ENCODE measurements at places on chromosomes 13 and 19.

GRCh38 chr19:31568724-31569123 is 219.5 kb upstream of the TSHZ3 start:
- no peaks in the 10 kb centered on the region for H3K36me3 ChIP-seq
- no peaks in the 10 kb centered on the region for H3K4me1 ChIP-seq
- no peak for DNase-seq
- H3K27ac ChIP-seq, result no peak overlapping the region
- H3K27me3 ChIP-seq, result no peaks in the 10 kb centered on the region

DNA sequence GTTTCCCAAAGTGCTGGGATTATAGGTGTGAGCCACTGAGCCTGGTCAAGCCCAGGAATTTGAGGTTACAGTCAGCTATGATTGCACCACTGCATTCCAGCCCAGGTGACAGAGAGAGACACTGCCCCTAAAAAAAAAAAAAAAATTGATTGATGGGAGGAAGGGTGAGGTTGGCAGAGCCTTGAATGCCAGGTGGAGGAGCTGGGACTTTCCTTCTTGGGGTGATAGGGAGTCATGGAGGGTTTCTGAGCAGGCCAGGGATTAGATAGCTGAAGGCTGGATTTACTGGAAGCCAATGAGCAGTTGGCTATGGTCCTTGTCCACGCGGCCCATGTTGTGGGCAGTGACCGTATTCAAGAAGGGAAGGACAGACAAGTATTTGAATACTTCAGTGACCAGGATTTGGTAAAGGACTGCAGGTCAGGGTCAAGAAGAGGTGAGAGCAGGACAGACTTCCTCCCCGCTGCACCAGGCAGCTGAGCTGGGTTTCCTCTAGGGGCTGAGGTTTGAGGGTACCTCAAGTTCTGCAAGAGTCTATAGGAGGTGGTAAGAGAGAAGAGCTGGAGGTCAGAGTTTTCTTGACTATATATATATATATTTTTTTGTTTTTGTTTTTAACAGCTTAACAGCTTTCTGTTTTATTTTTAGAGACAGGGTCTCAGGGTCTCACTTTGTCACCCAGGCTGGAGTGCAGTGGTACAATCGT is 6.9 kb upstream of the ICAM4 start:
- H3K4me1 ChIP-seq, result peaks cover 11% of the 10 kb centered on the region
- no peak for DNase-seq
- no peaks in the 10 kb centered on the region for H3K27me3 ChIP-seq
- H3K36me3 ChIP-seq, result peaks cover 34% of the 10 kb centered on the region
- peak overlapping the region; percentile 43 for H3K27ac ChIP-seq

GRCh38 chr19:33350538-33351309 is 22.8 kb upstream of the CEBPG start:
- no peak for DNase-seq
- no peaks in the 10 kb centered on the region for H3K36me3 ChIP-seq
- no peaks in the 10 kb centered on the region for H3K4me1 ChIP-seq
- no peak overlapping the region for H3K4me3 ChIP-seq
- H3K27me3 ChIP-seq, result peaks cover 5% of the 10 kb centered on the region
- no peak overlapping the region for H3K27ac ChIP-seq

GRCh38 chr13:45047394-45048310 is 58.3 kb downstream of the GPALPP1 start:
- peak; percentile 61 for DNase-seq
- no peak overlapping the region for H3K27ac ChIP-seq
- peak overlapping the region; percentile 82 for H3K4me3 ChIP-seq
- peaks cover 48% of the 10 kb centered on the region for H3K27me3 ChIP-seq

DNA sequence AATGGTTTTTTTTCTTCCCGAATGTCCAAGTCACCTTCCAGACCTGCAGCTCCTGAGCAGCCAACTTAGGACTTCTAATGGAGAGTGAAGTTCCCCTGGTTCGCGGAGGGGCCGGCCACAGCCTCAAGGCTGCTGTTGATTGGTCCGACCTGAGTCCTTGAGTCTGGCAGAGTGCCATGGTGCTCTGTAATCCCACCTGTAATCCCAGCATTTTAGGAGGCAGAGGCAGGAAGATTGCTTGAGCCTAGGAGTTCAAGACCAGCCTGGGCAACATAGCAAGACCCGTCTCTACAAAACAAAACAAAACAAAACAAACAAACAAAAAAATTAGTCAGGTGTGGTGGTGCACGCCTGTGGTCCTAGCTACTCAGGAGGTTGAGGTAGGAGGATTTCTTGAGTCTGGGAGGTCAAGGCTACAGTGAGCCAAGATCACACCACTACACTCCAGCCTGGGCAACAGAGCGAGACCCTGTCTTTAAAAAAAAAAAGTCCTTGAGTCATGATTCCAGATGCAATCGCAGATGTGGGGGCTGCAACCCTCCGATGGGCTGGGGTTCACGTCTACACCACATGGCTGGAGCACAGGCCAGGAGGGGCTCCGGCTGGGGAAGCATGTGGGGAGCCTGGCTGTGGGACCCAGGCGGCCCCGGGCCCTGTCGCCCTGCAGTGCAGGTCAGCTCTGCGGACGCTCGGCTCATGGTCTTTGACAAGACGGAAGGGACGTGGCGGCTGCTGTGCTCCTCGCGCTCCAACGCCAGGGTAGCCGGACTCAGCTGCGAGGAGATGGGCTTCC is 17.7 kb downstream of the HPN start:
- no peaks in the 10 kb centered on the region for H3K36me3 ChIP-seq
- H3K27ac ChIP-seq, result no peak overlapping the region
- peaks cover 3% of the 10 kb centered on the region for H3K27me3 ChIP-seq
- no peak for DNase-seq

DNA sequence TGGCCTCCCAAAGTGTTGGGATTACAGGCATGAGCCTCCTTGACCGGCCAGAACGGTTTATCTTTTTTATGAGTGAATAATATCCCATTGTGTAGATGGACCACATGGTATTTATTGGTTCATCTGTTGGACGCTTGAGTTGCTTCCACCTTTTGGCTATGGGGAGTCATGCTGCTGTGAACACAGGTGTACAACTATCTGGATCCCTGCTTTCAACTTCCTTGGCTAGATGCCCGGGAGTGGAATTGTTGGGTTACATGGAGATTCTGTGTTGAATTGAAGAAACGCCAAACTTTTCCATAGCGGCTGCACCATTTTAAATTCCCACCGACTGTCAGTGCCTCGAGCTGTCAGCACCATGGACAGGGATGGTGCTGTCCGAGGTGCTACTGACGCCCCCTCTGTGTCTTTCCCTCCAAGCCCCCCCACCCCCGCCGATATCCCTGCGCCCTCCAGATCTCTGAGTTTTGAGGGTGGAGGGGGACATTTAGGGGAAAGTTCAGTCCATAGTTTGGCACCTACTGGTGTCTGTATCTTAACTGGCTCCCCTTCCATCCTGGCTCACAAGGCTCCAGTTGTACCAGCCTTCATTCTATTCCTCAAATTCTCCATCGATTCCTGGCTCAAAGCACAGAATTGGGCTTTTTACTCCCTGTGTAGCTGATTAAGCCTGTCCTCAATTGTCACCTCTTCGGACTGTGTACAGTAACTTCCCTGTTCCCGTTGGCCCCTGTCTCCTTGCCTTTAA is 27.3 kb downstream of the PNPLA6 start:
- no peak for DNase-seq
- H3K4me3 ChIP-seq, result no peak overlapping the region
- H3K4me1 ChIP-seq, result no peaks in the 10 kb centered on the region
- H3K27me3 ChIP-seq, result no peaks in the 10 kb centered on the region
- H3K36me3 ChIP-seq, result peaks cover 16% of the 10 kb centered on the region
- no peak overlapping the region for H3K27ac ChIP-seq

DNA sequence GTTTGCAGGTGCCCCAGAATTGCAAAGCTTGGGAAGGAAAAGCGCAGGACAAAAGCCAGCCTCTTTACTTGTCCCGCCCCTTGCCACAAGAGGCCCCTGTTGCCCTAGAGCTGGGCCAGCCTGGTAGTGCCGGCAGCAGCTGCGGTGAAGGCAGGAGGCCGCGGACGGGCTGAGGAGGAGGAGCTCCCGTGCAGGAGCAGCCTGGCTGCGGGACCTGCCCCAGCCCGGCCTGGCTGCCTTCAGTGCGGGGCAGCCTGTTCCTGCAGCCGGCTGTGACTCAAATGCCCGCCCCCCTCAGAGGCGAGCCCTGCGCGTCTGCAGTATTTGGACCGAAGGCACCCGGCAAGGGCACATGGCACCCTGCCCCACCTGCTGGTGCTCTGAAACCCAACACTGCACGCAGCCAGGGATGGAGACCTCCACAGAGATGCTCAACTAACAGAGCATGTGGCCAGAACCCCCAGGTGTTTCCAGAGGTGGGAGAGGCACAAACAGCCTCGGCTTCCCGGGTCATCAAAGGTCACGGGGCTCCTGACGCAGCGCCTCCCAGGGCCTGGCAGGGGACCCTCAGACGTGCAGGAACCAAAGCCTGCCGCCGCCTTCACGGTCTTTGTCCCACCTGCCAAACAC is 29.7 kb downstream of the NAXD start:
- DNase-seq, result peak; percentile 24
- peaks cover 28% of the 10 kb centered on the region for H3K36me3 ChIP-seq
- no peak overlapping the region for H3K27ac ChIP-seq
- H3K4me1 ChIP-seq, result peaks cover 3% of the 10 kb centered on the region

DNA sequence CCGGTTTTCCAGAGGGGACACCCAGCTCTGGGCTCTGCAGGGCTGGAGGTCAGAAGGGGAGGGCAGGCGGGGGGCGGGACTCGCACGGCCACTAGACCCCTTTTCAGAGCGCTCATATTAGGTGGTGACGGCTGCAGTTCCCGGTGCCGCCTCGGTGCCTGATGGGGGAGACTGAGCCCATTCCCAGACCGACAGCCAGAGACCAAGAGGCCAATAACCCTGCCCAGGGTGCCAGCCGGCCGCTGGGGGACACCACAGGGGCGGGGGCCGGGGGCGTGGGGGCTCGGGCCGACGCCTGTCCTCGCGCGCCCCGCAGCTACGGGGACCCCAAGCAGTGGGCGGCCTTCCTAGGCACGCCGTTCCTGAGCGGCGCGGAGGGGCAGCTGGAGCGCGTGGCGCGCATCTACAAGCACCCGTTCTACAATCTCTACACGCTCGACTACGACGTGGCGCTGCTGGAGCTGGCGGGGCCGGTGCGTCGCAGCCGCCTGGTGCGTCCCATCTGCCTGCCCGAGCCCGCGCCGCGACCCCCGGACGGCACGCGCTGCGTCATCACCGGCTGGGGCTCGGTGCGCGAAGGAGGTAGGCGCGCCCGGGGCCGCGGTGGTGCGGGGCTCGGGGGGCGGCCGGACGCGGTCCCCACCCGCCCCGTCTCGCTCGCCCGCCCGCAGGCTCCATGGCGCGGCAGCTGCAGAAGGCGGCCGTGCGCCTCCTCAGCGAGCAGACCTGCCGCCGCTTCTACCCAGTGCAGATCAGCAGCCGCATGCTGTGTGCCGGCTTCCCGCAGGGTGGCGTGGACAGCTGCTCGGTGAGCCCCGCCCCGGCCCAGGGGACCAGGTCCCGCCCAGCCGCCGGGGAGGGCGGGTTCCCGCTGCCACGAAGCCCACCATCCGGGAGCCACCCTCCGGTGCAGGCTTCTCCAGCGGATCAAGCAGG is 2.4 kb downstream of the TIMM13 start:
- H3K27me3 ChIP-seq, result no peaks in the 10 kb centered on the region
- DNase-seq, result no peak
- H3K4me1 ChIP-seq, result peaks cover 6% of the 10 kb centered on the region
- no peak overlapping the region for H3K4me3 ChIP-seq

- H3K36me3 ChIP-seq, result no peaks in the 10 kb centered on the region
- DNase-seq, result no peak
- no peak overlapping the region for H3K27ac ChIP-seq
- no peak overlapping the region for H3K4me3 ChIP-seq
- H3K27me3 ChIP-seq, result no peaks in the 10 kb centered on the region
These were observed 1417.4 kb upstream of the SLC10A2 start for GRCh38 chr13:104483631-104484030.

DNA sequence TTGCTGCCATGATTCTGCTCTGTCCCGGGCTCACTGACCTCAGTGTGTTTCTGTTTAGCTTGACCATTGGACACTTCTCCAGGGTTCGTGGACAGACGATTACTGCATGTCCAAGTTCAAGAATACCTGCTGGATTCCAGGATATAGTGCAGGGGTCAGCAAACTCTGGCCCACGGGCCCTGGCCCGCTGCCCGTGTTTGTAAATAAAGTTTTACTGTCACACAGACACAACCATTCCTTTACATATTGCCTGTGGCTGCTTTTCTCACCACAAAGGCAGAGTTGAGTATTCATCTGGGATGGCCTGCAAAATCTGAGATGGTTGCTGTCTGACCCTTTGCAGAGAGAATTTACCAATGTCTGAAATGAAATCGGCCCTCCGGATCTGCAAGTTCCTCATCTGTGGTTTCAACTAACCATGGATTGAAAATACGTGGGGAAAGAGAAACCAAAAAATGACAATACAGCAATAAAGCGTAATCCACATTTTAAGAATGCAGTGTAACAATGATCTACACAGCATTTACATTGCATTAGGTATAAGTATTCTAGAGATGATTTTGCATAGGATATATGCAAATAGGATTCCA is 25.9 kb upstream of the F2RL3 start:
- H3K27ac ChIP-seq, result no peak overlapping the region
- no peak for DNase-seq
- H3K4me1 ChIP-seq, result peaks cover 3% of the 10 kb centered on the region
- no peaks in the 10 kb centered on the region for H3K27me3 ChIP-seq

- peak; percentile 79 for DNase-seq
- peak overlapping the region; percentile 96 for H3K27ac ChIP-seq
- H3K4me1 ChIP-seq, result peaks cover 52% of the 10 kb centered on the region
- H3K4me3 ChIP-seq, result peak overlapping the region; percentile 92
- no peaks in the 10 kb centered on the region for H3K27me3 ChIP-seq
These were observed 885 bp downstream of the TGFB1 start for GRCh38 chr19:41352609-41353465.

GRCh38 chr13:112702341-112702985 is 12.6 kb downstream of the ATP11A start:
- no peak overlapping the region for H3K27ac ChIP-seq
- no peaks in the 10 kb centered on the region for H3K27me3 ChIP-seq
- H3K4me3 ChIP-seq, result no peak overlapping the region
- no peaks in the 10 kb centered on the region for H3K36me3 ChIP-seq
- DNase-seq, result no peak

GRCh38 chr19:2777952-2778683 is 5.0 kb downstream of the SGTA start:
- H3K27ac ChIP-seq, result peak overlapping the region; percentile 26
- peaks cover 40% of the 10 kb centered on the region for H3K4me1 ChIP-seq
- no peaks in the 10 kb centered on the region for H3K27me3 ChIP-seq

- H3K36me3 ChIP-seq, result no peaks in the 10 kb centered on the region
- H3K4me1 ChIP-seq, result no peaks in the 10 kb centered on the region
- no peak for DNase-seq
These were observed 40.5 kb downstream of the DZIP1 start for GRCh38 chr13:95603887-95604555.

- no peaks in the 10 kb centered on the region for H3K4me1 ChIP-seq
- H3K36me3 ChIP-seq, result no peaks in the 10 kb centered on the region
- no peak overlapping the region for H3K27ac ChIP-seq
- H3K4me3 ChIP-seq, result no peak overlapping the region
- DNase-seq, result no peak
These were observed 27.1 kb upstream of the CCNA1 start for GRCh38 chr13:36405151-36405550.

DNA sequence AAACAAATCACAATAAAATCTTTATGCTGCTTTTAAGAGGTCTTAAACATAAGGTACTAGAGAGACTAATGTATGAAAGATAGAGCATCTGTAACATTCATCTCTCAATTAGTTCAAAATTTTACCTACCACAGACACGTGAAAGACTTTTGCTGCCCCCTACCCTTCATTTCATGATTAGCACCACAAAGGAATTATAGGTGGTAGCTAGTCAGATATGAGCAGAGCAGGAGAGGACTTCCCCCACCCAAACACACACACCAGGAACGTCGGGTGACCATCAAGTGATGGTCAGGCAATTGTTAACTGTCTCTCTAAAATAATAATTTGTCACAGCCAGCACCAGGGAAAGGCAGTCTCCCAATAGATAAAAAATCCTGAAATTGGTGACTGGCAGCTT is 1531.7 kb upstream of the SPRY2 start:
- H3K27me3 ChIP-seq, result no peaks in the 10 kb centered on the region
- H3K36me3 ChIP-seq, result no peaks in the 10 kb centered on the region
- H3K4me3 ChIP-seq, result no peak overlapping the region
- H3K4me1 ChIP-seq, result no peaks in the 10 kb centered on the region
